ENCODE measurements at places on chromosomes 4 and X.

DNA sequence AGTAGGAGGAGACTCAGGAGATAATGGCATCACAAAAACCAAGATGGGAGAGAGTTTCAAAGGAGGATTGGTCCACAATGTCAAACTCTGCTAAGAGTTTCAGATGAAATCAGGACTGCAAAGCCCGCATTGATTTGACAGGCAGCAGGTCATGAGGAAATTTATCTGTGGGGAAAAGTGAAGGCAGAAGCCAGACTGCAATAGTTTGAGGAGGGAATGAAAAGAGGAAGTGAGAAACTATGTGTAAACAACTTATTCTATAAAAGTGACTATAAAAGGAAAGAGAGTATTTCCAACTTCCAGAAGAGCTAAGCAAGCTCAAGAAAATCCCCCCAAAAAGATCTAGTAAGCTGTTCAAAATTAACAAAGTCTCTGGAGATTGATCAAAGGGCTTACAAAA lies 66.3 kb upstream of the DGKK start:
- no peak for DNase-seq

- peak; percentile 80 for DNase-seq
Observed at GRCh38 chr4:1351854-1352566, 5.0 kb downstream of the UVSSA start.

DNA sequence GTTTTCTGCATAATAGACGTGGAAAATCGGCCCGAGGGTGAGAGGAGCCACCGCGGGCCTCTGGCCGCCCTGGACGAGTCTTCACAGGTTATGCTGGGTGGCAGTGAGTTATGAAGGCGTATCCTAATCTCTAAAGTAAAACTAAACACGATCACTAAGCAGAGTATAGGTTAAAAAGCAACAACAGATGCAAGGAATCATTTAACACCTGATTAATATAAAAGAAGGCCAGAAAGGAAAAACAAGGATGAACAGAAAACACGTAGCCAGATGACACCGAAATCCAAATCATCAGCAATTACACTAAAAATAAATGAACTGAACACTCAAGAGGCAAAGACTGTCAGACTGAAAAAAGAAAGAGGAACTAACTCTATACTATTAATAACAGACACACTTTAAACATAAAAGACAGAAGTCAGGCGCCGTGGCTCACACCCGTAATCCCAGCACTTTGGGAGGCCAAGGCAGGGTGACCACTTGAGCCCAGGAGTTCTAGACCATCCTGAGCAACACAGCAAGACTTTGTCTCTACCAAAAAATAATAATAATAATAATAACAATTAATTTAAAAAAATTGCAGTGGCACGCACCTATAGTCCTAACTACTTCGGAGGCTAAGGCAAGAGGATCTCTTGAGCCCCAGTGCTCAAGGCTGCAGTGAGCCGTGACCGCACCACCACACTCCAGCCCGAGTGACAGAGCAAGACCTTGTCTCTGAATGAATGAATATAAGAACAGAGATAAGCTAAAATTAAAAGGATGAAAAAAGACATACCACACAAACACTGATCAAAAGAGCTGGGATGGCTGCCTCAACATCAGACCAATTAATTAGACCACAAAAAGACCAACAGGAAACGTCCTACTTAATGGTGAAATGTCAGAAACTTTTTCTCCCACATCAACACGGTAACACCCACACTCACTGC lies 30.0 kb downstream of the CTBP1 start:
- no peak for DNase-seq

- DNase-seq, result no peak
Observed at GRCh38 chrX:40152173-40152711, 54.5 kb upstream of the BCOR start.

- DNase-seq, result peak; percentile 56
Observed at GRCh38 chrX:9171841-9172463, 138.0 kb upstream of the FAM9B start.
